Type B pancreatic cell (in vitro differentiated cells): ENCODE measurements at places on chromosomes 5 and 9.

- DNase-seq: no peak
These were observed 10.5 kb upstream of the TMEM252 start for GRCh38 chr9:68551191-68551590.

GRCh38 chr5:108801776-108802175 is 54.1 kb downstream of the FER start:
- no peak for DNase-seq

DNA sequence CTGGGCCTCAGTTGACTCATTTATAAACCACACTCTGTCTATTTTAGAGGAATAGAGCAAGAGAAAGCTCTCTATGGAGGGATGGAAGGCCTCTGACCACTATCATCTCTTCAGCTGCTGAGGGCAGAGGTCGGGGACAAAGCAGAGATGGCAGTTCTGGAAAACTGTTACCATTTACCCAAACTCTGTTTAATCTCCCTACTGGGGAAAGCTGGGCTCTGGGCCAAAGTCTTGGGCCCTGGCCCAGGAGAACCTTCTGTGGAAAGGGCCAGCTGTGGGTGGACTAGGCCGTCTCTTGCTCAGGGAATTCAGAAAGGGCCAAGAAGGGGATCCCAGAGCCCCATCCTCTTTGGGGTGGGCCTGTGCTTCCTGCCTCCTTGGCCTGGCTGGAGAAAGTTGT is 100.0 kb downstream of the PSD2 start:
- no peak for DNase-seq

DNA sequence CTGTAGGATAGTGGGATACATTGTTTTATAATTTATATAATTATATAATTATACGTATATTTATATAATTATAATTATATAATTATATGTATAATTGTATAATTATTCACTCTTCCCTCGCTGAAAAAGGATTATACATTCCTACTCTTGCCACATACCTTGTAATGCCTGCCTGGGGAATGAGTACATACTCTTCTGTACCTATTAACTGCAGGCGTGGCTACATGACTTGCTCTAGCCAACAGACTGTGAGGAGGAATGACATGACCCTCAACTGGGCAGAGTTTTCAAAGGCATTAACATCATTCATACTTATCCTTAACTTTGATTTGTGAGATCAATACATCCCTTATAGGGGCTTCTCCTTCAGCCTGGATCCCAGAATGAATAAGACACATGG is 19.1 kb downstream of the ERMP1 start:
- DNase-seq: no peak

DNA sequence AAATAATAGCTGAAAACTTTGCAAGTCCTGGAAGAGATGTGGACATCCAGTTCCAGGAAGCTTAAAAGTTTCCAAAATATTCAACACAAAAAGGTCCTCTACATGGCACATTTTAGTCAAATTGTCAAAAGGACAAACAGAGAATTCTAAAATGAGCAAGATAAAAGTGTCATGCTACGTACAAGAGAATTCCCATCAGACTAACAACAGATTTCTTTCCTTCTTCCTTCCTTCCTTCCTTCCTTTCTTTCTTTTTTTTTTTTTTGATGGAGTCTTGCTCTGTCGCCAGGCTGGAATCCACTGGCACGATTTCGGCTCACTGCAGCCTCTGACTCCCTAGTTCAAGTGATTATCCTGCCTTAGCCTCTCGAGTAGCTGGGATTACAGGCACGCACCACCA is 39.3 kb downstream of the BTNL8 start:
- no peak for DNase-seq

DNA sequence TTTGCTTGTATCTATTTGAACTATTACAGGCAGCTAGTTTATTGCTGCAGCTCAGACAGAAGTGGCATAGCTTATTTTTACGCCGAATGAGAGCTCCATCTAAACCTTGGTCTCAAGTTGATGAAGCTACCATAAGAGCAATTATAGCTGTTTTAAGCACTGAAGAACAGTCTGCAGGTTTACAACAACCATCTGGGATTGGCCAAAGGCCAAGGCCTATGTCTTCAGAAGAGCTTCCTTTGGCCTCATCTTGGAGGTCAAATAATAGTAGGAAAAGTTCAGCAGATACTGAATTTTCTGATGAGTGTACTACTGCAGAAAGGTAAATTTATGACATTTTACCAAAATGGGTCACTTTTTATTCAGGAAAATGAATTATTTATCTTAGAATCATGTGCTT is 67.9 kb downstream of the YTHDC2 start:
- DNase-seq: no peak

- no peak for DNase-seq
These were observed 244.4 kb downstream of the FAM114A2 start for GRCh38 chr5:153794327-153794726.

DNA sequence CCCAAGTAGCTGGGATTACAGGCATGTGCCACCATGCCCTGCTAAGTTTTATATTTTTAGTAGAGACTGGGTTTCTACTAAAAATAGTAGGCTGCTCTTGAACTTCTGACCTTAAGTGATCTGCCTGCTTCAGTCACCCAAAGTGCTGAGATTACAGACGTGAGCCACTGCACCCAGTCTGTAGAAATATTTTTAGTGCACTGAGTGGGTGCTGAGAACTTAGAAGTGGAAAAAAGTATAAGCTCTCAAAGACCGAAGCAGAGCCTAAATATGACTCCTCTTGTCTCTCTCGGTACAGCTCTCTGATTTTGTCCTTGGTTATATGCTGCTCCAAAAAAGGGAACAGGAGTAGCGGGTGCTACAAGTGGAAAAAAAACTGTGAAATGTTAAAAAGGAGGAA is 353.8 kb upstream of the IZUMO3 start:
- no peak for DNase-seq

- no peak for DNase-seq
These were observed 461.3 kb upstream of the RORB start for GRCh38 chr9:74035786-74036185.

- no peak for DNase-seq
These were observed 17.3 kb upstream of the BICD2 start for GRCh38 chr9:92781899-92782298.

DNA sequence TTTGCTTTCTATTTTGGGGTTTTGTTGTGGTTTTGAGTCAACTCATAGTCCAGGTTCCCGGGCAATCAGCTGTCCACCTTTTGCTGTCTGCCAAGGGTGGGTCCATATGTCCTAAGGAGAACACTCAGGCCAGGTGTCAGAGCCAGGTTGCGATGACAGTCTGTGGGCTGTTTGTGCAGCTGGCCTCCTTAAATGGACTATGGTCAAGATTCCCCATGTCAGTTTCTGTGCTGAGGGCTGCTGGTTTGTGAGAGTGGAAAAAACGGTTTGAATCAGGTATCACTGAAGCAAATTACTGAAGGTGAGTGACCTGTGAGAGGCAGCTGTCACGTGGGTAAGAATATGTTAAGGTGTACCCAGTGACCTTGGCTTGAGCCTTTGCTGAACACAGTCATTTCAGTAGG is 33.0 kb downstream of the SNX30 start:
- no peak for DNase-seq

DNA sequence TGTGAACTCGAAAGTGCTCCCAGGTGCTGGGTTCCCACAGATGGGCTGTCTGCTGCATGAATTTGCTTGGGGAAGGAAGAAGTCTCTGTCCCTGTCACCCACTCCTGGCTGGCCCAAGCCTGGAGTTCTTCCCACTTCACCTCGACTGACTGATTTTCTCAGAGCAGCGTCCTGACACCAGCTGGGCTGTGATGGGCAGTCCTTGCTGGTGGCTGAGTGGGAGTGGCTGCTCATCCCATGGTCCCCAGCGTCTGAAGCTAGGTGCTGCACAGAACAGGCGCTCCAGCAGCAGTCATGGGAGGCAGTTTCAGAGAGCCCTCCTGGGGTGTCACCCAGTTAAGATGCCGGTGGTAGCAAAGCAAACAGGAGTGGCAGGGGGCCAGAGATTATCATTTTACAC is 10.1 kb upstream of the NEURL1B start:
- DNase-seq: no peak

DNA sequence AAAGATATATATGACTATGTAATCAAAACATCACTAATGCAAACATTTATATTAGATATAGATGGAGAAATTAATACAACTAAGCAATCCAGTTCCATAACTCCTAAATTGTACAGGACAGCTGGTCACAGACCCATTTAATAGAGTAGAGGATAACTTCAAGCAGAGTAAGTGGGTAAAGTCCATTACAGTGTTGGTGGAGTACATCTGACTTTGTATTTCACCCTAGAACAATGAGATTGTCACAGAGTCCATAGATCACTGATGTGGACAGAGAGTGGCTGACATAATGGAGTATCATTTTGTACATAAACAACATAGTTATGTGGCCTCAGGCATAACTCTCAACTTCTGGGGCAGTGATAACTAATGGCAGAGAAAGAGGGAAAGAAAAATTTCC is 267.8 kb upstream of the KLF9 start:
- DNase-seq: no peak

- no peak for DNase-seq
These were observed 55.1 kb upstream of the PHYKPL start for GRCh38 chr5:178287791-178288105.

DNA sequence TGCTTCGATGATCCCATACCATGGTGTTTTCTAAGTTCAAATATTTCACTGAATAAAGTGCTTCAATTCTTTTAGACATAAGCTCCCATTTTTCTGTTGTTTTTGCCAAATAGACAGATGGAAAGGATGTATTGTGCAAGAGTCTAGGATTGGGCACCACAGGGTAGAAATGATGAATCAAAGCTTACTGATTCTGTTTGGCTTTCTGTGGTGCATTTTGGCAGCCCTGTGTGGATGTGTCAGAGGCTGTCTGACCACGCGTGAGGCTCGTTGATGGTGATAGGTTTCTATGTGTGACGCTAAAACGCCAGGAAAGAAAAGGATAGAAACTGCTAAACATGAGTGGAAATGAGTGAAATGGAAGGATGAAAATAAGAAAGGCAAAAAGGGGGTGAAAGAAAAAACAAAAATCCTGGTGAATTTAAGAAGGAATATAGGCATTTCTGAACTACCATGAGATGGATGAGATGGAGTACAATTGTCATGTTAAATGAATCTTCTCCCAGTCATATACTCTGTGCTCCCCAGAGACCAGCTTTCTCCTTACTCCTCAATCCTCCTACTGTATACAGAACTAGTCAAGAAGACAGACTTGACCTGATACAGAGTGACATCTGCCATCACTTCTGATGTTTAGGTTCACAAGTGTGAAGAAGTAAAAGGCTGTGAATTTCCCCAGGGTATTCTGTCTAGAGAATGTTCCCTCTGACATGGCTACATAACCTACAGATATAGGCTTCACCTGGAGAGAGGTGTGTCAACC is 54.4 kb downstream of the ANKH start:
- no peak for DNase-seq

DNA sequence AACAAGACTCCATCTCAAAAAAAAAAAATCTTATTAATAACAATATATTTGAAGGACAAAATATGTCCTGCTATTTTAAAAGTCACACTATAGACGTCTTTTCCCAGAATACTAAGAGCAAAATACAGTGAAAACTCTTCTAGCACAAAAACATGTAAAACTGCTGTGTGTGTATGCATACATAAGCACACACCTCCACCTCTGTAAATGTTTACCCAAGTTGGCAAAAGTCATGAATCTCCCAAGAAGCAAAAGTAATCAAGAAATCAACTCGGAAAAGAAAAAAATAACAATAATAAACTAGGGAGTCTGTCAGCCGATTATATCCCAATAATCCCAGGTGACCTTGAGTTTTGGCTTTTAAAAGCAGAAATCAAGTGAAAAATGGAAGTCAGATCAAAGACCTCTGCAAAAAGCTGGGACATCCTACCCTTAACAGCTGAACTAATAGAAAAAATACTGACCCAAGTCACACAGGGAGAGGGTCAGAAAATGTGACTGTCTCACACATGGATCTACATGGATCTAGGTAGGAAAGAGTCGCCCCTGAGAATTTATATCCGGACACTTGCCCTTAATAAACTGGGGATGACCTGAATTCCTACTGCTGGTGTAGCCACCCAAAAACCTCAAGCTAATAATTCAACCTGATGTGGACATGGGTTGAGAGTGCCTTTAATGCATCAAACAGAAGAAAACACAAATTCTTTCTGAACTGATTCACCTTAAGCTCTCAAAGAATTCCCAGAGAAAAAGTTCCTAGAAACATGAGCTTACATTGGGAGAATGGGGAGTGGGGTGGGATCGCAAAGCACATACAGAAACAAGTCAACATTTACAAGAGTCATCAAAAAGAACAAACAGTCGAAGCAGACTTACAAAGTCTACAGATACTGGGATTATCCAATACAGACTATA is 29.9 kb downstream of the LPAR1 start:
- no peak for DNase-seq

DNA sequence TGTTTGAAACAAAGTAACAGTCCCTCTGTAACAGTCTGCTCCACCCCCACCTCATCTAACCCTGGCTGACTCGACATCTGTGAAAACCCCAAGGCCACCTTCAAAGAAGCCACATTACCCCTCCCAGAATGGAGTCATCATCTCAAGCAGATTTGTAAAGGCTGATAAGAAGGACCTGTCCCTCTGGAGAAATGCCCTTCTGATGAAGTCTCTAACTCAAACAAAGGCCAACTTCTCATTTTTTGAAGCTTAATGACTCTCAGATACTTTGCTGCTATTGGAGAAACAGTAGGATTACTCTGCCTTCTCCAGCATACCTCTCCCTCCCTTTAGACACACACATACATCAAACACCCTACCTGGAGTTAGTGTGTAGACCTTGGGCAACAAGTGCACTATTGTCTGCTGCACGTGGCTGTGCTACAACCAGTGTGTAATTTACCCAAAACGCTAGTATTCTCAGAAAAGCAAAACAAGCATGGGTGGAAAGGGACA is 5.3 kb upstream of the SUSD1 start:
- DNase-seq: no peak

- DNase-seq: no peak
These were observed 107.5 kb downstream of the ROR2 start for GRCh38 chr9:91842358-91843049.

- no peak for DNase-seq
These were observed 61.7 kb upstream of the COL15A1 start for GRCh38 chr9:98881836-98882568.

GRCh38 chr9:131367450-131367849 is 26.4 kb upstream of the PRRC2B start:
- DNase-seq: no peak

DNA sequence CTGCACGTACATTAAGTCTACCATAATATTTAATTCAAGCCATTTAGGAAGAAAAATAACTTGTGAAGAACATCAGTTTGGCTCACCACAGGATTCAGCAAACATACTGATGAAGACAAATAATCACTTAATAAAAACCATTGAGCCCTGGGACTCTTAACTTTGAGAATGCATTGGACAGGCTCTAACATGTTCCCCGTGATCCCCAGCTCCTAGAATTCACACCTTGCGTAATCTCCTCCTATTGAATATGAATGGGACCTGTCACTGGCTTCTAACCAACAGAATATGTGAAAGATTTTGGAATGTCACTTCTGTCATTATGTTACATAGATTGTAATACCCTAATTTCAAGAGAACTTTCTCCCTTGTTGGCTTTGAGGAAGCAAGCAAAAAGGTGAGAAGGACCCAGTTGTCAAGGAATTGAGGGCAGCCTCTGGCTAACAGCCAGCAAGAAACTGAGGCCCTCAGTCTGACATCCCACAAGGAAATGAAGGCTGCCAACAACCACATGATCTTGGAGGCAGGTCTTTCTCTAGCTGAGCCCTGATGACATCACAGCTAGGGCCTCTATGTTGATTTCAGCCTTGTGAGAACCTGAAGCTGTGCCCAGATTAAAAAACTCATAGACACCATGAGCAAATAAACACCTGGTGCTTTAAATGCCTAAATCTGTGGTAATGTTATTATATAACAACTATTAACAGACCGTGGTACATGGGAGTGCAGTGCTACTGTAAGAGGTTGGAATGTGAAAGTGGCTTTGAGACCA is 433.2 kb downstream of the SEMA5A start:
- no peak for DNase-seq
